Neural crest cell (in vitro differentiated cells): ENCODE measurements at places on chromosomes 3 and 15. TPM values are rescaled to one million over a fixed set of nuclear protein-coding genes. Genes with fewer than 3 reads are reported as not detected.
A peak's percentile ranks its signal among the peaks of the same experiment; 100 is the strongest.

- no peaks in the 10 kb centered on the region for H3K36me3 ChIP-seq
- no peaks in the 10 kb centered on the region for H3K27me3 ChIP-seq
- peaks cover 37% of the 10 kb centered on the region for H3K4me1 ChIP-seq
- peak; percentile 15 for DNase-seq
These were observed 52.0 kb upstream of the ULK4 start for GRCh38 chr3:42013691-42014457.

DNA sequence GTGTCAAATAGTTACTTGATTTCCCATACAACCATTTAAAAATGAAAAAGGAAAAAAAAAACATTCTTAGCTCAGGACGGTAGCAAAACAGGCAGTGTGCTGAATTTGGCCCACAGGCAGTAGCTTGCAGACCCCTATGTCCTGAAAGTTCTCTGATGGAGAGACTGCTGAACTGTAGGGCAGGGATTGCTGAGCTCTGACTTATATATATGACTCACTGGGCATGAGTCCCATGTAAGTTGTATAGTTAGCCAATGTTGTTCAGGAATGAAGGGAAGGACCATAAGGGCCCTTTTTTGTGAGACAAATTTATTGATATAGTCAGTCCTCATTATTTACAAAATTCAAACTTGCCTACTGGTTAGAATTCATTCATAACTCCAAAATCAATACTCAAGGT, 36.9 kb upstream of the FRMD4B start:
- H3K27ac ChIP-seq: no peak overlapping the region
- H3K36me3 ChIP-seq: no peaks in the 10 kb centered on the region
- peaks cover 3% of the 10 kb centered on the region for H3K4me1 ChIP-seq
- no peak overlapping the region for H3K4me3 ChIP-seq

Gene GREM1
- total RNA-seq: 0.07 and 0.09 TPM in 2 replicates

Gene ARL14
- not detected in 2 replicates for total RNA-seq

DNA sequence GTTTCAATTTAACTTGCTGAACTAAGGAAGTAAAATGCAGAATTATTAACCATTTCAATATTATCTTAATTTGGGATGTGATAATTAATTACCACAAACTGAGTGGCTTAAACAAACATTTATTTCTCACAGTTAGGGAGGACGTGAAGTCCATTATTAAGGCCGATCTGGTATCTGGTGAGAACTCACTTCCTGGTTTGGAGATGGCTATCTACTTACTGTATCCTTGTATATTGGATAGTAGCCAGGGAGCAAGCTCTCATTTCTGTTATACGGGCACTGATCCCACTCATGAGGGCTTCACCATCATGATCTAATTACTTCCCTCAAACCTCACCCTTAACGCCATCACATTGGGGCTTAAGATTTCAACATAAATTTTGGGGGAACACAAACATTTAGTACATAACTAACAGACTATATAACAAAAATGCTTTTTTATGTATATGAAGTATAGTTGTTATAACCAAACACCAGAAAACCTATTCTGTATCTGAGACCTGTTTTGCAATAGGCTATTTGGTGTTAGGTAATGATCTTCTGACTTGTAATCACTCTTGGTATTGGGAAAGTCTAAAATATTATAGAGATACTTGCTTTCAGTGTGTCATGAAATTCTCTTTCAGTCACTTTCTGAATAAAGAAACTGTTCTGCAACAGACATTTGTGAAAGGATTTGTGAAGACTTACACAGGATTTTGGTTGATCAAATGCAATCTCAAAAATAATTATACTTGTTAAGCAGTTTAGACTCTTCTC, 4.7 kb upstream of the KPNA4 start:
- H3K27me3 ChIP-seq: no peaks in the 10 kb centered on the region
- peaks cover 22% of the 10 kb centered on the region for H3K4me1 ChIP-seq
- H3K36me3 ChIP-seq: peaks cover 11% of the 10 kb centered on the region

DNA sequence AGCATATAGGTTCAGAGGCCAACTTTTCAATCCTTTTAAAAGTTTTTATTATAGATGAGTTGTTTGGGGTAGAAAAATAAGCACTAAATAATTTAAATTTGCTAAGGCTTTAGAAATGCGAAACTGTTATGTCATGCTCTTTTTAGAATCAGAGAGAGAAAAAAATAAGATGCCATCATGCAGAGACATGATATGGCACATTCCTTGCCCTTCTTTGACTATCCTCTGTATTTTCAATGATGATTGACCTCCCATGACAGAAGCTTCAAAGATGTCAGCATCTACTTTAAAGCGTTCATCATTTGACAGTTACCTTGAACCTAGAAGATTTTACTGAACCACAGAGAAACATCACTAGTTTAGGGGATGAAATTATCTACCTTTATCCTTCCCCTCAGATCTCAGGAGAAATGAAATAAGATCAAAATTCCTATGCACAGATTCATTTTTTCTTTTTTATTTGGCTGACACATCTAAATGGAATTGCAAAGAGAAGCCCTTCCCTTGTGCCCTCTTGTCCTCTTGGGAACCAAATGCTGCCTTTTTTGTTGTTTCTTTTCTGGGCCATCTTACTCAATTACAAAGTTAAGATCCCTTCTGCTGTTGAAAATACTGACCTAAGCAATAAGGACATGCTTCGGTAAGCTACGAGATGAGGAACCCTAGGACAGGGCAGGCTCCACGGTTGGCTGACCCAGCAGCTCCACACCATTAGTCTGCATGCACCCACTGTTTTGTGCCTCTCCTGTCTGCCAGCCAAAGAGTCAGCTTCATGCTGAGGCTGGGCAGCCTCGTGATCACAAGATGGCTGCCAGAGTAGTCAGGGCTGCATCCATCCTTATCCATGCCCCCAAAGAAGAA, 289.7 kb upstream of the TPM1 start:
- H3K4me1 ChIP-seq: peaks cover 25% of the 10 kb centered on the region
- no peak for DNase-seq
- H3K27me3 ChIP-seq: no peaks in the 10 kb centered on the region
- H3K27ac ChIP-seq: no peak overlapping the region

GRCh38 chr3:18526667-18527066, 101.5 kb upstream of the SATB1 start:
- no peak overlapping the region for H3K4me3 ChIP-seq
- peaks cover 2% of the 10 kb centered on the region for H3K36me3 ChIP-seq
- no peak overlapping the region for H3K27ac ChIP-seq
- no peak for DNase-seq
- H3K4me1 ChIP-seq: no peaks in the 10 kb centered on the region
- no peaks in the 10 kb centered on the region for H3K27me3 ChIP-seq

DNA sequence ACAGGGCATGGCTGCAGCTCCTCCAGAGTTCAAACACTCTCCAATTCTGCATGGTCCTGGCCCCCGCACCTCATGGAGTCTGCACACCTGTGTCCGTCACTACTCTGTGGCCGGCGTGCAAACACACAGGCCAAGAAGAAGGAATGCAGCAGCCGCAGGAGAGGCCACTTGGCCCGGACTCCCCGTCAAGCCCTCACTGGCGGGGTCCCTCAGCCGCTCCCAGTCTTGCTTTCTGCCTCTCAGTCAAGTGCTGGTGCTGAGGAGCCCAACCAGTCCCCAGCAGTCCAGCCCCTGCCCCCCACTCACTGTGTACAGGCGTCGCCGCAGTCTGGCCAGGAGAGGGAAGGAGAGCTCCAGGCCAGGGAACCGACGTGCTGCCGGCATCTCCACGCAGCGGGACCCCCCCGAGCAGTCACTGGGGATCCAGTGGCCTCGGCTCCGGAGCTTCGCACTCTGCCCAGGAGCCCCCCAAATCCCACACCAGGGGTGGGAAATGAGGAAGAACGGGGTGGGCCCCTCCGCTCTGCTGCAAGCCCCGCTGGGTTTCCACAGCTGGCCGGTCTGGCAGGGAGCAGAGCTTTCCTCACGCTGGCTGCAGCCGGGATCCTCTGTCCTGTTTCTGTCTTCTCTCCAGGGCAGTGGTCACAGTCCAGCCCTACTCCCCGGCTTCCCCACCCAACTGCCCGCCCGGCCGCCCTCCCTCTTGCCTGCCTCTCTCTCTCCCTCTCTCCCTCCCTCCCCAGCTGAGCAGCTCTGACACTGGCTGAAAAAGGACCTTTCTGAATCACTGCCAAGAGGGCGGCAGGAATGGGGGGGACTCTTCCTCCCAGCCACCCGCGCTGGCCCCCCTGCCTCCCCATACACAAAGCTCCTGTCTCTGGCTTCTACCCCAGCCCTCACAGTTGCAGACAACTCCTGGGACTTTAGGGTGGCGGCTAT, 16.0 kb downstream of the TNK2 start:
- H3K27ac ChIP-seq: no peak overlapping the region
- H3K36me3 ChIP-seq: no peaks in the 10 kb centered on the region
- H3K27me3 ChIP-seq: peaks cover 2% of the 10 kb centered on the region
- peak overlapping the region; percentile 27 for H3K4me3 ChIP-seq

DNA sequence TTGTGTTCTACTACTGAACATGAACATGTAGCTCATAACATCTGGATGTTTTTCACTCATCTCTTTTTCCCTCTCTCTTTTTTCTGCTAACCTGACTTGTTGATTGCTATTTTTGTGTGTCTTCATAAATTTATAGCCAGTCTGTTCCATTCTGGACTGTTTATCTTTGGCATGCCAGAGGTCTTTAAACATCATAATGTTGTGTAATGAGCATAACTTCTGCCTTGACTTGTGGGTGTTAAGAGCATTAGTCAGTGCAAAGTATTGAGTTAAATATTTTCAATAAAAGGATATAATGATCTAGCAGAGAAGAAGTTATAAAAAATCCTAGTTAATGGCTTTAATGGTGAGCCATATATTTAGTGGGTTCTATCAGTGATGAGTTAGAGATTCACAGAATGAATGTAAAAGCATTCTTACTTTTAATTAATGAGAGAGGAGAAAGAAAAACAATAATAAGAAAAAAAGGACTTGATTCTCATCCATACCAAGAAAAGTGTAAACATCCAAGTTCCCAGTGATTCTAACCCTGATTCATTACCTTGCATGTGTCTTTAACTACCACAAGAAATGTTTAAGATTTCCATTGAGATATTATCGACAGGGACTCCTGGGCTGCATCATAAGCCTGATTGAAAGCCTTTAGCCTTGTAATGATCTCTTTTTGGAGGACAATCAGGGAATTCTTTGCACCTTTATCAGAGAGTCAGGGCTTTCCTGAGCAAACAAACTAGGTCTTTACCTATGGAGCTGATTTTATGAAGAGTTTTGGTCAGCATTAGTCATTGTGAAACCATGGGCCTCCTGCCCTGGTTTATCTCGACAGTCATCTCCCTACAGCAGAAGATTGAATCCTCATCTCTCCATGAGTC, 22.9 kb downstream of the MITF start:
- H3K4me1 ChIP-seq: no peaks in the 10 kb centered on the region
- no peak overlapping the region for H3K4me3 ChIP-seq
- no peak for DNase-seq
- no peak overlapping the region for H3K27ac ChIP-seq
- peaks cover 3% of the 10 kb centered on the region for H3K27me3 ChIP-seq

GRCh38 chr3:195549931-195550519, 6.9 kb upstream of the PPP1R2 start:
- peaks cover 16% of the 10 kb centered on the region for H3K27me3 ChIP-seq
- peaks cover 15% of the 10 kb centered on the region for H3K4me1 ChIP-seq
- no peaks in the 10 kb centered on the region for H3K36me3 ChIP-seq
- H3K27ac ChIP-seq: no peak overlapping the region
- DNase-seq: no peak

Gene KBTBD12
- not detected in 2 replicates for total RNA-seq

GRCh38 chr3:33111581-33111980, 2.2 kb upstream of the CRTAP start:
- no peak overlapping the region for H3K4me3 ChIP-seq
- H3K27ac ChIP-seq: no peak overlapping the region
- peaks cover 26% of the 10 kb centered on the region for H3K4me1 ChIP-seq
- no peaks in the 10 kb centered on the region for H3K27me3 ChIP-seq
- H3K36me3 ChIP-seq: peaks cover 3% of the 10 kb centered on the region
- DNase-seq: no peak
